ENCODE measurements at places on chromosomes 3 and 15.

- no peak for DNase-seq
Measured at GRCh38 chr3:99909714-99910495, 92.2 kb downstream of the CMSS1 start.

GRCh38 chr3:96267577-96267976, 546.8 kb upstream of the EPHA6 start:
- no peak for DNase-seq

DNA sequence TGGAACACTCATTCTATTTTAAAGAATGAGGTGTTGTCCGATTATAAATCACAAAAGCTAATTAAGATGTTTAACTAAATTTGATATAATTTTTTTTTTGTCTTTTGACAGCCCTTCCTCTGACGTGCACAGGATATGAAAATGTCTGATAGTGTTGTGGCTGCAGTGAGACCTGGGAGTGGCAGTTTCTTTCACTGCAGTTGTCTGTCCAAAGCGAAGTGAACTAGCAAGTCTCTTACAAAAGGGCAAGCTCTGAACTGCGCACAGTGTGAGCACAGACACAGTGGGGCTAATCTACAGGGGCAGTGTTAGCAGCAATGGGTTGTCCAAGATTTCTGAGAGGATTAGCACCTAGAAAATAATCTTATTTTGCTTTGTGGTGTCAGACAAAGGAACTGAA, 29.1 kb upstream of the MYRIP start:
- no peak for DNase-seq

DNA sequence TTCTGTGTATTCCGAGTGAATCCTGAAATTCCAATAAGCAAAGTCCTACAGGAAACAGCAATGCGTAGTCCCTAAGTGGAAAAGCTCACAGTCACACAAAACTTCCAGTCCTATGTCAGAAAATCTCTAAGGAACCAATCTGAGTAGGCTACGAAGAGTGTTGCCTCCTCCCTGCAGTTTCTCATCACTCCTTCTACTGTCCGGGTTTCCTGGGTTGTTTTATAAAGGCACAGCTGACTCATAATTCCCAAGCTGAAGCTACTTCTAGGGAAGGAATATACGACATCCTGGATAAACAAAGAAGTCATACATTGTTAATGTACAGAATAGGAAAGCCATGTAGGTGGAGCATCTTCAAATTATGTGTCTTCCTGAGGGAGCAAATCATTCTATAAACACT, 65.7 kb upstream of the RGMA start:
- no peak for DNase-seq

GRCh38 chr15:81492331-81492968, 118.4 kb upstream of the TMC3 start:
- no peak for DNase-seq

- DNase-seq, result no peak
Measured at GRCh38 chr3:183826448-183827250, 1.3 kb upstream of the MAP6D1 start.

DNA sequence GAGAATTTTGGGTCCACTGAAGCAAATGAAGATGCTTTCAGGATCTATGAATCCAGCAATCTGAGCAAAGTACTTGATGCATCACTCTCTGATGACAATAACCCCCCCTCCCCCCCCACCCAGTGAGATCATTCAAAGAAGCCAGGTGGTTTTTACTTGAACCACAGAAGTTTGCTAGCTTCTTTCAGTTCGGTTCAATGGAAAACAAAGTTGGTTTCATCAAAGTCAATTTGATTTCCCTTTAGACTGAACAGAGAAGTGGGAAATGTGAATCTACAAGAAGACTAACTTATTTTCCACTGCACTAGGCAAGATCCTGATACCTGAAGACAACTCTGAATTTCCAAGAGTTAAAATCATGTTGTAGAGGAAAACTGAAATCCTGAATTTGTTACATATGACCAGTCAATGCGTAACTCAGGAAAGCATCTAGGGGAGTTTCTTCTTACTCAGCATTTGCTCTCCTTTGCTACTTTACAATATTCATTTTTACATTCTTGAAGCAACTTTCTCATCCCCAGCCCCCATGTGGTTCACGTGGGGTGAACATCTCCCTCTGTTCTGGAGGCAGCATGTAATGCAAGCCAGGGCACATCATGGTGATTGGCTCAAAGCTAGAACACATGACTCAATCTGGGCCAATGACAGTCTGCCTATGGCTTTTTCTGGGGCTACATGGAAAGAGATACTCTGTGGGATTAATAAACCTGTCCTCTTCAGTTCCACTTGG, 572.6 kb downstream of the FOXP1 start:
- DNase-seq, result peak; percentile 17
